ENCODE measurements at places on chromosomes 4 and X.

- no peak for DNase-seq
These were observed 2017.6 kb upstream of the IGFBP7 start for GRCh38 chr4:59127743-59128142.

GRCh38 chrX:41449615-41450014, 2.5 kb downstream of the NYX start:
- peak; percentile 16 for DNase-seq

- DNase-seq = peak; percentile 66
These were observed 214.6 kb downstream of the PALLD start for GRCh38 chr4:168711197-168712140.

DNA sequence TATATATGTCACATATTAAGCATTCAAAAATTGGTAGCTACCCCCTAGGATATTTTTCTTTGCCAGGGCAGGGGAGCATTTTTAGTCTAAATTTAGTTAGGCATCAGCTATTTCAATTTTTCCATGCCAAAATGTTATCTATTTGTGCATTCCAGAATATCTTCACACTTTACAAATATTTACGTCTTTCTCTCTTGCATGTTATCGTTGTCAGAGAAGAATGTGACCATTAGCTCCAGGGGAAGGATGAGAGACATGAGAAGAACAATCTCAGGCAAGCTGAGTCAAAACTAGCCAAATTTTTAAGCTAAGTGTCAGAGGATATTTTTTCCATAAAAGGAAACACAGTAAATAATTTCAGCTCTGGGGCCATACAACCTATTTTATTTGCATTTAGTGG, 885.0 kb upstream of the EPHA5 start:
- no peak for DNase-seq

DNA sequence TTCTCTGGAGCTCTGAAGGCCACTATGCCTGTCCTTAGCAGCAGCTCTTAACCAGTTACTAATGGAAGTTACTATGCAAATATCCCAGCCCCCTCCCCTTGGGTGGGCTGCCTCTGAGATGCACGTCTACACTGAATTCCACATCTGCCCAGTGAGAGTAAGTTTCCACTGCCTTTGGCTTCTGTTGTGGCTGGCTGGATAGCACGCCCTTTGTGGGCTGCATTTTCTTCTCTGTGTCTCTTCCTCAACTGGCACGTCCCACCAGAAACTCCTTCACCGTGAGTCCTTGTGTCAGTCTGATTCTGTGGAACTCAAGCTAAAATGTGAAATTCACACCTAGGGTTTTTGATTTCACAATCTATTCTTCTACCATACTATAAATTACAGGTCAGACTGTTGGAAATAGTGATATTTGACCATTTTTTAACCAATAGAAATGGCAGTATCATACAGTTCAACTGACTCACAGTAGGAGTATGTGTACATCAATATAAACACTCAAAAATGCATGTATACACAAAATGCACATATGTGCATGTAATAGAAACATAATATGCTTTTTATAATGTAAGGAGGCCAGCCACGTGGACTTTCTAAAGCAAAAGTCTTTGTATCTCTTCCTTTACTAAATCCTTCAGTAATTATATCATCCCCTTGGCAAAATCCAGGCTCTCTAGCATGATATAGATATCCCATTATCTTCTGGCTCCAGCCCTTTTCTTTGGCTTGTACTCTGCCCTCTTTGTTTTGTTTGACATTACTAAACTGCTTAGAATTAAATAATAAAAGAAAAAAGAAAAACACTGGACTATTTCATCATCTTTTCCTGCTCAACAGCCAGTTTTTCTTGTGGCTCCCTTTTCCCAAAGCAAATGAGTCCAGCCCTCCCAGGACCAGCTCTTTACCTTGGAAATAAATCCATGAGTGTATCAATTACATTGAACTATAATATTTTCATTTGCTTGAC, 33.2 kb upstream of the LDB2 start:
- no peak for DNase-seq
